ENCODE measurements at places on chromosomes 11 and 22.

DNA sequence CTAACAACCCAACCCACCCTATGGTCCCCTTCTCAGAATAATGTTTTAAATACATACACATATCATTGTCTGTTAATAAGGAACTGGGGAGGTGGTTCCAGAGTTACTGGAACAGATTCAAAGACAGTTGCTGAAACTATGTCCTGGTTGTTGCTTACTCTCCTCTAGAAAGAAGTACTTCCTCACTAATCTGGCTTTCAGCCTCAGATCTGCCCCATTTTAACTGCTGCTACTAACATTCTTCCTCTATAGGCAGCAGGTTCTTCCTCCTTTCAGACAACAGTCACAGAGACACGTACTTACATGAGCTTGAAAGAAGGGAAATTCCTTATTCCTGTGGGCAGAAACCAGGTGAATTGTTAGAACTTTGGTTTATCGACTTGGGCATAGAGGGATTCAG is 8.1 kb upstream of the NEU3 start:
- DNase-seq: no peak

GRCh38 chr11:94834911-94835593 is 66.9 kb downstream of the AMOTL1 start:
- DNase-seq: no peak

DNA sequence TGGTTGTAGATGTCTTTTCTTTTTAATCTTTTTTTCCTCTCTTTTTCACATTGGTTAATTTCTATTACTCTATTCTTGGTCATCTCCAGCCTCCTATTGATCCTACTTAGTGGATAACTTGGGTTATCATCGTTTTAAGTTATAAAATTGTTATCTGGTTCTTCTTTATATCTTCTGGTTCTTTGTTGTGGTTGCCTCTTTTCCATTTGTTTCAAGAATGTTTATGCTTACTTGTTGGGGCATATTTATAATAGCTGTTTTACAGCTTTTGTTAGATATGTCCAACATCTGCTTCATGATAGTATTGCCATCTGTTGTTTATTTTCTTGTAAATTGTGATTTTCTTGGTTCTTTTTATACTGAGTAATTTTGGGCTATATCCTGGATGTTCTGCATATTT is 1429.6 kb downstream of the TBC1D22A start:
- no peak for DNase-seq

DNA sequence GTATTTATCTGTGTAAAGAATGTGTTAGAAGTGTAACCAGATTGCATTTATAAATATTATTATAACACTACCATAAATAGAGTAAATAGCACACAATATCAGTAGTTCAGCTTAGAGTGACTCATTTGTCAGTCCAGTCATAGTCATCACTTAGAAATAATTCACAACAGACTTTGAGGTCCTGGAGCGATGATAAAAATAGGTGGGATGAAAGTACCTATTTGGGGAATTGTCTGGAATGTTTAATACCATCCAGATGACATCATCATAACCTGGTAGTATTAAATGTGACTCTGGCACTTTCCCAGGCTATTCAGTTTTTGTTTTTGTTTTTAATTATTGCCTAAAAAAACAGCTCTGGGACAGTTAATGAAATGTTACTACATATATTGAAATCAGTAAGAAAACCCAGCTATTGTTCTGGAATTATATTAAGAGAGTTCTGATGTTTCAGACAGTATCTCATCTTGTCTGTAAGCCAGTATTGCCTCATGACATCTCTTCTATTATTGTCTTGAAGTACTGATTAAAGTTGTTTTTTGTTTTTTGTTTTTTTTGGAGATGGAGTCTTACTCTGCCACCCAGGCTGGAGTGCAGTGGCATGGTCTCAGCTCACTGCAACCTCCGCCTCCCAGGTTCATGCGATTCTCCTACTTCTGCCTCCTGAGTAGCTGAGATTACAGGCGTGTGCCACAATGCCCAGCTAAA is 74.8 kb downstream of the SIK2 start:
- peak; percentile 56 for DNase-seq

DNA sequence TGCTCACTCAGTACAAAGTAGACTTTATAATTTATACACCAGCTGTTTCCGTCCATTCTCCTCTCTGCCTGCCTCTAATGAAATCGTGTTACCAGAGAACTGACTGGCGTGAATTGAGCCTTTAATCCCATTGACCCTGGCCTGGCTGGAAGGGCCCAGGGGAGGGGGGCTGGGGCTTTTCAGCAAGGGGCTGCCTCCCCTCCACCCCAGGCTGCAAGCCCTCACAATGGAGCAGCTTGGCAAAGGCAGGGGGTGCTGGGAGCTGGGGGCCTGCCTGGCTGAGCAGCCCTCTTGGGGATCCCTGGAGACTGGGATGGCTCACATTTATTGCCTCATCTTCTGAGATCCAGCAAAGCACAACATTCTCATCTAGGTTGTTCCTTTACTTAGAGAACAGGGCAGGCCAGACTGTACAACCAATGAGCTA is 25.8 kb upstream of the LMO1 start:
- DNase-seq: no peak

DNA sequence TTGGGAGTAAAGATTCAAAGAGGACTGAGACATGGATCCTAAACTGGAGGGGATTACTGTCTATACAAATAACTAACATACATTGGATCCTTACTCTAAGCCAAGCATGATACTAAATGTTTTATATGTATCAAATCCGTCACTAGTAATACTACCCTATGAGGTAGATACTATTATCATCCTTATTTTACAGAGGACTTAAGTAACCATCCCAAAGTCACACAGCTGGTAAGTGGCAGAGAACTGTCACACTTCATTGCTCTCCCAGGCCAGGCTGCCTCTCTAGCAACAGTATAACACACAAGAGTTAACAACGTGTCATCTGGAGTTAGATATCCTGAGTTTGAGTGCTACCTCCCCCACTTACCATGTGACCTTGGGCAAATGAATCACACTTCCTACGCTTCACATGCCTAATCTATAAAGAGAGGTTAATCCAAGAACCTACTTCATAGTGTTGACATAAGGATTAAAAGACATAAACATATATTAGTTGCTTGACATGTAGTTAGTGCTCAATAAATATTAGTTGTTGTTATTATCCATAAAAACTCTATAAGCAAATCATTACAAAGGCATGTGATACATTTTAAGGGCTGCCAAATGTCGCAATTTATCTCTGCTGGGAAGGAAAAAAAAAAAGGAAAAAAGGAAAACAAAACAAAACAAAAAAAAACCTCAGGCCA is 33.8 kb upstream of the SPON1 start:
- DNase-seq: peak; percentile 47

Data from fibroblast of skin of abdomen (primary cell).